ENCODE measurements at places on chromosomes 5 and 9. TPM values are rescaled to one million over a fixed set of nuclear protein-coding genes. Genes with fewer than 3 reads are reported as not detected.
A peak's percentile ranks its signal among the peaks of the same experiment; 100 is the strongest.

- H3K27ac ChIP-seq = no peak overlapping the region
- peaks cover 8% of the 10 kb centered on the region for H3K4me1 ChIP-seq
- H3K27me3 ChIP-seq = no peaks in the 10 kb centered on the region
- H3K4me3 ChIP-seq = no peak overlapping the region
- no peak for DNase-seq
Measured at GRCh38 chr9:105241356-105242043, 3.0 kb upstream of the SLC44A1 start.

GRCh38 chr5:139664086-139664693 lies 16.0 kb downstream of the CXXC5 start:
- peaks cover 86% of the 10 kb centered on the region for H3K4me1 ChIP-seq
- no peaks in the 10 kb centered on the region for H3K27me3 ChIP-seq
- DNase-seq = peak; percentile 80
- H3K4me3 ChIP-seq = no peak overlapping the region
- H3K27ac ChIP-seq = peak overlapping the region; percentile 80
- peaks cover 20% of the 10 kb centered on the region for H3K36me3 ChIP-seq

GRCh38 chr5:145856285-145856818 lies 16.5 kb downstream of the GRXCR2 start:
- H3K27me3 ChIP-seq = no peaks in the 10 kb centered on the region
- no peaks in the 10 kb centered on the region for H3K4me1 ChIP-seq
- H3K4me3 ChIP-seq = no peak overlapping the region
- H3K27ac ChIP-seq = no peak overlapping the region
- no peak for DNase-seq

GRCh38 chr5:157165261-157165660 lies 803 bp downstream of the GARIN3 start:
- DNase-seq = no peak
- no peak overlapping the region for H3K4me3 ChIP-seq
- no peaks in the 10 kb centered on the region for H3K27me3 ChIP-seq
- H3K4me1 ChIP-seq = peaks cover 6% of the 10 kb centered on the region
- H3K27ac ChIP-seq = no peak overlapping the region

- H3K27me3 ChIP-seq = no peaks in the 10 kb centered on the region
- H3K4me3 ChIP-seq = no peak overlapping the region
- no peak for DNase-seq
- H3K36me3 ChIP-seq = no peaks in the 10 kb centered on the region
- no peak overlapping the region for H3K27ac ChIP-seq
- peaks cover 20% of the 10 kb centered on the region for H3K4me1 ChIP-seq
Measured at GRCh38 chr9:84781458-84781857, 111.9 kb downstream of the NTRK2 start.

DNA sequence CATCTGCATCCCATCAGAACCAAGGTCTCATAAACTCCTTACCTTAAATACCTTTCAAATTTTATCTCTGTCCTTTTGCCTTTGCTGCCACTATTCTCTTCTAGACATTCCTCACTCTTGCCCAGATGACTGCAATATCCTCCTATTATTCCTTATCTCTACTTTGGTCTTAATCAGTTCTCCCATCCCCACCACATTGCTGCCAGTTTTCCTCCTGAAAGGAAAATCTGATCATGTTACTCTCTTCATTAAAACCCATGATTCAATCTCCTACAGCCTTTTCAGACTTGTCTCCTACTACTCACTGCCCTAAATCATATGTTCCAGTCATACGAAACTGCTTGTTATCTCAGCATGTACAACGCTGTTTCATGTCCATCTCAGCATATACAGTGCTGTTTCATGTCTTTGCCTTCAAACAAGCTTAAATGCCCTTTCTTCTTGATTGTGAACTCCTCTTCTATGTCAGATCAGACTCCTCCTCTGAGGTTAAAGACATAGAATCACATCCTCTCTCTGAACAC lies 152.6 kb upstream of the FST start:
- no peak overlapping the region for H3K4me3 ChIP-seq
- DNase-seq = no peak
- H3K27ac ChIP-seq = no peak overlapping the region
- no peaks in the 10 kb centered on the region for H3K36me3 ChIP-seq
- no peaks in the 10 kb centered on the region for H3K4me1 ChIP-seq
- no peaks in the 10 kb centered on the region for H3K27me3 ChIP-seq

Gene IGFBPL1
- not detected for total RNA-seq

Gene CXCL14
- total RNA-seq = not detected

Data from GM12878 (cell line).